NCI-H69 (cell line): ENCODE measurements at places on chromosomes 6 and 20.
A peak's percentile ranks its signal among the peaks of the same experiment; 100 is the strongest.

GRCh38 chr20:1333462-1334369 lies 4.8 kb upstream of the SDCBP2 start:
- DNase-seq: no peak

DNA sequence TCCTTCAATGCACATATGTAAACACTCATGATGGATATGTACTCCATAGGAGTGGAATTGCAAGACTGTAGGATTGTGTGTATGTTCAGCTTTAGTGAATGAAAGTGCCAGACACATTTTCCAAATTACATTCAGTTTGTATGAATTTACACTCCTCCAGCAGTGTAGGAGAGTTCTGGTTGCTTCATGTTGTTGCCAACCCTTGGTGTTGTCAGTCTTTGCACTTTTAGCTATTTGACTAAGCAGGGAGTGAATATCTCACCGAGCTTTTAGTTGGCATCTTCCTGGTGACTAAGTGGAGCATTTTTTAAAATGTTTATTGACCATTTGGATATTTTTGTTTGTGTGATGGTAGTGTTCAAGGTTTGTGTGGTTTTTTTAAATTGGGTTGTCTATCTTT lies 23.9 kb downstream of the NKX2-4 start:
- no peak for DNase-seq

DNA sequence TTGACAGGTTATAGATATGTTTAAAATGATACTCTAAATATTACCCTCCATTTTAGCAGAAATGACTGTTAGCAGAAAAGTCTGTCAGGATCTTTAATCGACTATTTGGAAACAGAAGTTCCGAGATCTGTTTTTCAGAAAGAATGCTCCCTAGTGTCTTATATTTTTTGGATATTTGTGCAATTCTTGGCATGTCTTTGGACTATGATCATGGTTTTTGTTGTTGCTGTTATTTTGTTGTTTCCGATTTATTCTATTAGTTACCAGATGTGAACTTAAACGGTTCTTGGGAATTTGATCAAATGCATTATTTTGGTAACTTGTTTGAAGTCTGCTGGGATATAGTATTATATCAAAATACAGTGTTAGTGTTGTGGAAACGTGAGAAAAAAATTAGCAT lies 106.4 kb upstream of the CEP162 start:
- no peak for DNase-seq

- no peak for DNase-seq
Measured at GRCh38 chr6:11854408-11855165, 76.0 kb upstream of the ADTRP start.

GRCh38 chr6:112979830-112980229 lies 632.7 kb downstream of the RFPL4B start:
- peak; percentile 78 for DNase-seq

- no peak for DNase-seq
Measured at GRCh38 chr6:110250838-110251237, 70.6 kb downstream of the CDC40 start.

DNA sequence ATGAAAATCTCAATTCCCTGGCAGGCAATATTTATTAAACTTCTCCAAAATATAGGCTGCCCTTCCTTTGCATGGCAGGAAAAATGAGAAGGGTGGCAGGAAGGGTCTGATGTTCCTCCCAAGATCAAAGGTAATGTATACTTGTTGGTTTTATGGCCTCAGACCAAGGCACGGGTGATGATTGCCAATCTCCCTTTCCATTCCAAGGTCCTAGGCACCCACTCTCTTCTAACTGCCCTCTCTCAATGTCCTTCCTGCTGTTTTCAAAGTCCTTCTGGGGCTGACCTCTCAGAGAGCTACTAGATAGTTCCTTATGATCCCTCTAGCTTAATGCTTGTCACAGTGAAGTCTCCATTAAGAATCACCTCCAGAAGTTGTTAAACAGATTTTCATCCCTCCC lies 15.6 kb upstream of the JAG1 start:
- no peak for DNase-seq

DNA sequence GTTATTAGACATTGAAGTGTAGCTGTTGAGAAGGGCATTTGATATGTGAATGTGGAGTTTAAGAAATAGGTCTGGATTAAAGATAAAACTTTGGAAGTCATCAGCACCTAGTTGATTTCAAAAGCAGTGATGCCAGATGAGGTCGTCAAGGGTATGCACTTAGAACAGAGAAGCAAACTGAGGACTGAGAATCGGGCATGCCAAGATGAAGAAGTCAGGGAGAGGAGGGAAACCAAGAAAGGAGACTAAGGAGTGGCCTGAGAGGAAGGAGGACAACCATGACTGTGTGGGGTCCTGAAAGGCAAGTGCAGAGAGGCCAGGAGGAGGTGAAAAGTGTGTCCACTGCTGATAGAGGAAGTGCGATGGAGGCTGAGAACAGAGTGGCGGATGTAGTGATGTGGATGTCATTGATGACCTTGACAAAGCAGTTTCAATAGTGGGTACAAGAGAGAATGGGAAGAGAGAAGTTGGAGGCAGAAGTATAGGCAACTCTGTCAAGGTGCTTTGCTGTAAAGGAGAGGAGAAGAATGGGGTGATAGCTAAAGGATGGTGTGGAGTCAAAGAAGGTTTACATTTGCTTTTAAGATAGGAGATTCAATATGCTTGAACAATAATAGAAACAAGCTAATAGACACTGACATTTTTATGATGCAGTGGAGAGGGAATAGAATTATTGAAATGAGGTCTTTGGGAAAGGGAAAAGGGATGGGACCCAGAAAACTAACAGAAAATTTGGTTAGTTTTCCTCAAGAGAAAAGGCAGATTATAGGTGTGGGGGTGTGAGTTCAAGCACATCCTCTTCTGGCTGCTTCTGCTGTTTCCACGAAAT lies 139.7 kb upstream of the TMEM170B start:
- DNase-seq: no peak

- no peak for DNase-seq
Measured at GRCh38 chr20:48339986-48340882, 487.6 kb downstream of the PREX1 start.

- DNase-seq: peak; percentile 74
Measured at GRCh38 chr6:2450546-2450945, 205.1 kb upstream of the GMDS start.

DNA sequence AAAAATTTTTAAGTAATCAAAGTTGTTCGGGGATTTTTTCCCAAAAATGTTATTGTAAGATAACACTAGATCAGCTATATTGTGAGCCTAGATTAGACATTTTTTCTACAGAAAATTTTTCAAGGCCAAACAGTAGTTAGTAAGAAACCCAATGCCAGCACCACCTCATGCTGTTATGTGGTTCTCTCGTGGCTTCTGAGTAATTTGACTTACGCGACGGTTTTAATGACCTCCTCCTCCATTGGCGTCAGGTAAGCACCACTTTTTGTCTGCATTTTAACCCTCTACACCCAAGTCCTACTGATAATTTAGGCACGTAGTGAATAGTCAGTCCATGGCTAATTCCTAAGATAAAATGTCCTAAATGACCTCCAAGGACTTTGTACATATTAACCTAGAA lies 9.7 kb downstream of the RPS6KA2 start:
- DNase-seq: no peak

DNA sequence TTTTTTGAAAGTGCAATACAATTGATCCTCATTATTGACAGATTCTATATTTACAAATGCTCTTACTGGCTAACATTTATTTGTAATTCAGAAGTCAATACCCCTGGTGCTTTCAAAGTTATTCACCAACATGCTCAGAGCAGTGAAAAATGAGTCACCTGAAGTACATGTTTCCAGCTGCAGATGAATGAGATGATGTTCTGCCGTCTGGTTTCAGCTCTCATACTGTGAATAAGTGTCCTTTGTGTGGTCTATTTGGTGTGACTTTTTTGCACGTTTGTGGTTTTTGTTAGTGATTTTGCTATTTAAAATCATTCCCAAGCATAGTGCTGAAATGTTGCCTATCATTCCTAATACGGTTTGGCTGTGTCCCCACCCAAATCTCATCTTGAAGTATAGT lies 22.3 kb upstream of the EYA4 start:
- no peak for DNase-seq

GRCh38 chr6:14454473-14454775 lies 336.9 kb downstream of the CD83 start:
- DNase-seq: peak; percentile 70

DNA sequence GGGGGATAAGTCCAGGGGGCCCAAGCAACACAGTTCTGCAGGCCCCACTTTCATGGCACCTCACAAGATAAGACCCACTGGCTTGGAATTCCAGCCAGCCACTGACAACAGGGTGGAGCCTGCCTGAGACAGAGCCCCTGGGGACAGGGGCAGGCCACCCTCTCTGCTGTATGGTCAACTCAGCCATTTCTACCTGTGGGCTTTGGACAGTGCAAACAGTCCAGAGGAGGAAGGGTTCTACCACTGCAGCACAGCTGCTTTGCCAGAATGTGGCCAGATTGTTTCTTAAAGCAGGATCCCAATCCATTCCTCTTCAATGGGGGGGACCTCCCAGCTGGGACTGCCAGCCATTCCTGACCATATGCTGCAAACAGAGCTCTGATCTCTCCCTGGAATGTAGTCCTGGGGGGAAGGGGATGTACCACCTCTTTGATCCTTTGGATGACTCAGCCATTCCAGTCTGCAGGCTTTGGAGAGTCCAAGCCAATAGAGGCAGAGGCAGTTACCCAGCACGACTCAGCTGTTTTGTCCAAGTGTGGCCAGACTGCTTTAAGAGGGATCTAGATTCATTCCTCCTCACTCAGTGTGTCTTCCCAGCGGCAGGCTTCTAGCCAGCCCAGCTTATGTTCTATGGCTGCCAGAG lies 842.2 kb downstream of the EPHA7 start:
- peak; percentile 41 for DNase-seq

- no peak for DNase-seq
Measured at GRCh38 chr6:11497107-11497506, 40.4 kb upstream of the TMEM170B start.

GRCh38 chr6:126030045-126030444 lies 43.7 kb downstream of the TRMT11 start:
- peak; percentile 49 for DNase-seq

GRCh38 chr6:111472933-111473435 lies 10.0 kb downstream of the REV3L start:
- DNase-seq: no peak

GRCh38 chr6:127051571-127052260 lies 66.8 kb upstream of the RSPO3 start:
- DNase-seq: no peak

DNA sequence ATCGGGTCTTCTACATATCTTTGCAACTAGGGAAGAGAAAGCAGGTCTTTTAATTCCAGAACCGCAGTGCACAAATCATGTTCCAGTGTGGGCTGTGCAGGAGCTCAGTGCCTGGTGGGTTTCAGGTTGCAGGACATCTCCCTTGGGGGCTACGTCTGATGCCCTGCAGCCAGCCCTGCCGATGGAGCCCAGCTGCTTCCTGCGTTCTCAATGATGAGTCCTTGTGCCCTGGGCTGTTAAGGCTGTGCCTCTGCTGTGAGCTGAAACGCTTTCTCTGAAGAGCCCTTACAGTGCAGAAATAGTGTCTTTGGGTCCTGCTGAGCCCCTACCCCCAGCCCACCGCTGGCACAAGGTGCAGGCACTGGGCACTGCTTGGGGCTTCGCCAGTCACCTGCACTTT lies 192.9 kb downstream of the SYNDIG1 start:
- DNase-seq: peak; percentile 54

GRCh38 chr6:12024699-12025434 lies 12.8 kb downstream of the HIVEP1 start:
- DNase-seq: no peak

DNA sequence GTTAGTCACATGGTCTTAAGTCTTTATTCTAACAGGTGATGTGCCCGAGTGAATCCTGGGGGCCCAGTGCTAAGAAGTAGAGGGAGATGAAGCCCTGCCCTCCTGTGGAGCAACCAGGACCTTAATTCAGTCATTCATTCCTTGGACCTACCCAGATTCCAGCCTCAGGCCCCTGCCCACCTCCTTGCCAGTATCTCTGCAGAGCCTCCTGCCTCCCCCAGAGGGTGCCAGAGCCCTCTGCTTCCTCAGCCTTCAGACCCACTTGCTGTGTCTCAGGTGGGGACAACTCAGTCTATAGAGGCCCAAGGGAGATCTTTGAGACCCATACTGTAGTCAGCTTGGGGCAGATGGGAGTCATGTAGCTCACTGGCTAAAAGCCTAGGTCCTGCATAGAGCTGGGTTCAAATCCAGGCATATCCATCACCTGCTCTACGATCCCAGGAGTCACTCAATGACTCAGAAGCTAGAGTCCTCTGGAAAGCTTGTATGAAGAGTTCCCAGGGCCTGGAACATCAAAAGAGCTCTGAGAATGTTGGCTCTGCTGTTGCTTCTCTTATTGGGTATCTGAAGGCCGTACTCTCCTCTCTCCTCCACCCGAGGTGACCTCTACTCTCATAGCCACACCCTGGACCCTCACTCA lies 3.9 kb upstream of the SIGLEC1 start:
- peak; percentile 74 for DNase-seq

DNA sequence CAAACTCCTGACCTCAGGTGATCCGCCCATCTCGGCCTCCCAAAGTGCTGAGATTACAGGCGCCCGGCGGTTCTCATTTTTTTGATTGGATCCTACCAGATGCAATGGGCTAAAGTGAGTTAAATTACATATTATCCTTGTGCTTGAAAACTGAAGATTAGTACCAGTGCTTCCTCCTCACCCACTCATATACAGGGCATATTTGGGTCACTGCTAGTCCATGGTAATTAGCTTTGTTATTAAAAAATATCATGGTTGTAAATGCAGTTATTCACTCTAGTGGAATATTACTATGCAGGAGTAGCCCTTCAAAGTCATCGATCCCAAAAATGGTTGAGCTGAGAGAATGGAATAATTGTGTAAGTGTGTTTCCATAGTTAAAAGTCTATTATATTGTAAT lies 26.5 kb downstream of the ZNF292 start:
- DNase-seq: no peak
